ENCODE measurements at places on chromosomes 1 and 21.

DNA sequence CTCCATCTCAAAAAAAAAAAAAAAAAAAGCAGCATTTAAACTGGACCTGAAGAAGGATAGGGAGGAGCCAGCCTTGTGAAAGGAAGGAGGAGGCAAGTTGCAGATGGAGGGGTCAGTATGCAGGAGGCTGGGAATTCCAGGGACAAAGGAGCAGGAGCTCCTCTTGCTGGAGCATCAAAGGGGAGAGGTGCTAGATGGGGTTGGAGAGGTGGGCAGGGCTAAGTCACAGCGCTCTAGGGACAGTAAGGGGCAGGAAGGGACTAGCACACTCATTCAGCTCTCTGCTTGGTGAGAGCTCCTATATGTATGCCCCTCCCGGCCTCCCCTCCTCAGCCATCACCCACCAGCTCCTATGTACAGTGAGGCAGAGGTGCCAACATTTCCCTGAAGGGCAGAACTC is 26.8 kb downstream of the MAP7D1 start:
- DNase-seq: no peak

DNA sequence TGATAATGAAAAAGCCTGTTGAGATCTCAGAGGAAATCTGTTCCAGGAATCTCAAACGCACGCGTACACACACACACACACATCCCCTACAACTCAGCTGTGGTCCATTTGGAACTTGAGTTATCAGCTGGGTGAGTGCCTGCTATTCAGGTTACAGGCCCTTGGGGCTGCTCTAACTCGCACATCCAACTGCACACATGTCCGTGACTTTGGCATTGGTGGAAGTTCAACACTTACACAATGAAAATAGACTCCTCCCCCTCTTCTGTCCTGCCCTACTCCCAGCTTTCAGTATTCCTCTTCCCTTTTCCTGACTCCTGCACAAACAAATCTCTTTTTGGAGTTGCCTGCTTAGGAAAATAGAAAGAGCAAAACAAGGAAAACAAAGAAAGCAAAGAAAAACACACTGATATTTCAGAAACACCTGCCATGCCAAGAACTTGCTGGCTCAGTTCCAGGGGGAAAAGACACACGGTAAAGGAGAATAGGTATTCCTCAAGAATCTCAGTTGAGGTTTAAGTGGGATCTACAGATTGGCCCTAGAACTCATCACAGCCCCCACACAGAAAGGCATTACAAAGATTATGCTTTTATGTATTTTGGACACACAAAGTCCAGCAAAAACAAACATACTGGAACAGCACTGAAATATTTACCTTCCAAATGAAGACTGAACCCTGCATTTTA is 140.9 kb downstream of the TGFBR3 start:
- DNase-seq: no peak

GRCh38 chr1:67619080-67619479 is 65.9 kb upstream of the GADD45A start:
- no peak for DNase-seq

DNA sequence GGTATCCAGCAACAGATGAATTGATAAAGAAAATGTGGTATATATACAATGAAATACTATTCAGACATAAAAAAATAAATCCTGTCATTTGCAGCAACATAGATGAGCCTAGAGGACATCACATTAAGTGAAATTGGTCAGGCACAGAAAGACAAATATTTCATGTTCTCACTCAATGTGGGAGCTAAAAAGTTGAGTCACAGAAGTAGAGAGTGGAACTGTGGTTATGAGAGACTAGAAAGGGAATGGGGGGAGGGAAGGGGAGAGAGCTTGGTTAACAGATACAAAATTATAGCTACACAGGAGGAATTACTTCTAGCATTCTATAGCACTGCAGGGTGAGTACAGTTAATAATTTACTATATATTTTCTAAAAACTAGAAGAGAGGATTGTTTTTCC is 37.1 kb upstream of the SERPINC1 start:
- DNase-seq: no peak

DNA sequence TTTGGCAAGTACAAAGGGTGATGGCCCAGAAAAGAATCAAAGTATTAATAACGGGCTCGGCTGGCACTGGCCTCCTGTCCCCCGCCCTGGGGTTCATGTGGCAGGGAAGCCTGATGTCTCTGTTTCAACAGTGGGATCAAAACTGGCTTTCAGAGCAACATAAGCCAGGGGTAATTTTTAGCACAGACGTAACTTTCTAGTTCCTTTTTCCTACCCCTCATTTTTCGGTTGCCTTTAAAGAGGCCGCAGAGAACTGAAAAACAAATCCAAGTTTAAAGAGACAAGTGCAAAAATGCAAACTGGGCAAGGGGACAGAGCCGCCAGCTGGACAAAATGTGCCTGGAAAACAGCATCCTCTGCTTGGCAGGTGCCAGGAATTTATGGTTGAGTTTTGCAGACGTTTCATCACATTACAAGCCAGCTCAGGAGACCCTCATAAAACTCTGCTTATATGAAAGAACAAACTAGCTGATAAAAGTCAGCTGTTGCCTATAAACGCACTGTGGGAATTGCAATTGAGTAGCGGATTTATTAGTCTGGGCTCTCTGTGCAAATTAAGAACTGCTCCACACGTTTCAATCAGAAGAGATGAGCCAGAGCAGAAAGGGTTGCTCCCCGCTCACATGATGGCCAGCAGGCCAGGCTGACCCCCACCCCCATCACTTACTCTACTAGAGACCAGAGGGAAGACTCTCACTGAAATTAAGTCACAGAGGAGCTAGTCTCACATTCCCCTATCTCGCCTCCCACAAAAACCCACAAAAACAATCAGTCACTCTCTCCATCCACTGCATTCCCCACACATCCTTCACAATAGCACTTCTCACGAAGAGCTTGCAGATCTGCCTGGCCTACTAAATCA is 15.8 kb upstream of the CDCA8 start:
- no peak for DNase-seq

DNA sequence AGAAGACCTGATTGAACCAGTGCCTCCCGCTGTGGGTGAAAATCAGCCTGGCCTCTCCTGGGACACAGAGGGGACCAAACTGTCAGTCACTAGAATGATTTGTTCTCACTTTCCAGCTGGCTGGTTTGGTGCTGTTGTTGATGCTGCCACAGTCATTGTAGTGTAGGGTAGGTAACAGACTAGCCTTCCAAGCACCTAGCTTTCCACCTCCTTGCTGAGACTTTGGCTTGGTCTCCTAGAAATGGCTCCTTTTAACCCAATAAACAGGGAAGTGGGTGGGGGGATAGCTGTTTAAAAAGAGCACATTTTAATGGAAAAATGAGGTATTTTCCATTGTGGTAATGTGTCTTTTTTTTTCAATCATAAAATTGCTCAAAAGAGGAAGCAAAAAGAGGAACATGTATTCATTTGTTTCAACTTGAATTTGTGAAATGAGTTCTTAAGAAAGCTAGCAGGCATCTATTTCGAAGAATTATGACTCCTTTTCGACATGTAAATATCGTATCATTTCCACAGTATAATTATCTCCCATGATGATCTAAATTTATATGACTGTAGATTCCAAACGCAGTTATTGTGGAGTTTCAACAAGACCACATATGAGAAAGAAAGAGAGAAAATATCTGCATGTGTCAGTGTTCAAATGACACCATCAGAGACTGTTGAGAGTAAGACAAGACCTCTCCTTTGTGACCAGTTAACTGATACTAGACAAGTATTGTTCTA is 190.1 kb downstream of the HLX start:
- no peak for DNase-seq

DNA sequence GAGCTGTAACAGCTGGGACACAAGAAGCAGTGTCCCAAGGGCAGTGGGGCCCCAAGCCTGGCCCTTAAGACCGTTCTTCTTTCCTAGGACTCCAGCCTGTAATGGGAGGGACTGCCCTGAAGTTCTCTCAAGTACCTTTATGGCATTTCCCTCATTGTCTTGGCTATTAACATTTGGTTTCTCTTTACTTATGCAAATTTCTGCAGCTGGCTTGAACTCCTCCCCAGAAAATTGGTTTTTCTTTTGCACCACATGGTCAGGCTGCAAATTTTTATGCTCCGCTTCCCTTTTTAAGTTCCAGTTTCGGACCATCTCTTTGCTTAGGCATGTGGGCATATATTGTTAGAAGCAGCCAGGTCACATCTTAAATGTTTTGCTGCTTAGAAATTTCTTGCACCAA is 3.1 kb upstream of the MROH9 start:
- DNase-seq: no peak

GRCh38 chr1:16296643-16297042 is 55.6 kb downstream of the FBXO42 start:
- no peak for DNase-seq

DNA sequence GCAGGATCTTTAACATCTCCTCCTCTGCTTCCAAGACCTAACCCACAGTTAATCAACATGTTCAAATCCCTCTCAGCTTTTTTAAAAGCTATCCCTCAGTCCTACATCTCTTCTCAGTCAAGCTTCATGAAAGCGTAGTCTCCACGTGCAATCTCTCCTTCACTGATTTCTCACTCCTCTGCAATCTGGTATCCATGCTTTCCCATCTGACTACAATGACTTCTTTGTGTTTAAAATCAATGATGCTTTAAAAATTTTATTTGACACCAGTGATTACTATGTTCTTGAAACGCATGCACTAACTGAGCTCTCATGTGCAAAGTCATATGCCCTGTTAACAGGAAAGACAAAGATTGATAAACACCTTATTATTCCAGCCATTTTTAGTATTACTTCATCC is 67.5 kb upstream of the BEND5 start:
- DNase-seq: no peak

- no peak for DNase-seq
Observed at GRCh38 chr1:178961331-178961730, 64.4 kb upstream of the FAM20B start.
